Fibroblast of lung (primary cell): ENCODE measurements at places on chromosomes 5 and 9.

DNA sequence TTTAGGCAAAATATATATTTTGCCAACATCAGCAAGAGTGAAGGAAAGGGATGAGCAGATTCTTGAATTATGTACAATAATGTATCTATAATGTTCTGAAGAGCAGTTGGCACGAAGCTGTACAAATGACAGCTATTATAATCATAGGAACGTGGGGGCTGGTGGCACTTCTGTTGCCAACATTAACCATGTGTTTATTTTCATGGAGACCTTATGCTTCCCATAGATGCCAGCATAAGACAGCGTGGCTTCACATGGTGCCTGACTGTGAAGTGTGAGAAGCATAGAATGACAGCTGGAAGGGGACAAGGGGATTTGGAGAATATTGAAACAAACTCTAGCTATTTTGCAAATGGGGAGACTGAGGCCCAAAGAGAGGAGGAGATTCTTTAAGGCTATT is 52.6 kb upstream of the ATP10B start:
- no peak for DNase-seq

GRCh38 chr5:173707392-173707791 is 90.9 kb upstream of the BOD1 start:
- DNase-seq: peak; percentile 64

GRCh38 chr9:38026840-38027527 is 42.0 kb downstream of the SHB start:
- DNase-seq: no peak

DNA sequence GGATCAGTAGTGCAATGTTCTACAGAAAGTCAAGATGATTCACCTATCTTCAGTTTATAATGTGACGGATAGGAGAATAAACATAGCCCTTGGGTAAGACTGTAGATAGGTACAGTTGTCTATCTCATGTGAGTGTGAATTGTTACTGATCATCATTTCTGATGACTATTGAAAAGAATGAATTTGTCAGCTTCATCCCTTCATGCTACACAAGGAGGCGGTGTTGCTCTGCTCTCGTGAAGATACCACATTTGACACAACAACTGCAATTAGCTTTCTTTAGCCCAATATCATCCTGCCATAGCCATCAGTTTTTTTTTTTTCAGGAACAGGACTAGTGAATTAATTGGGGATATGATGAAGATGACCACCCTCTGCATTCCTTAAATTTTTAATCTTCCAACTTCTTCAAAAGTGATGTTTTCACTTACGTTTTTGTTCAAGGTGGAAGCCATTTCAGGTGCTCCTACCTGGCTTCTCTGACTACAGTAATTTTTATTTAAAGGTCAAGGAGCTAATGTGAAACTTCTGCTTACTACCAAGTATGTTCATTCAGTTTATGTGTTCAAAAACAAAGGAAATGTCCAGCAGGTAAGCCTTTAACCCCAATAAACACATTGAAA is 152.9 kb upstream of the MOCS2 start:
- DNase-seq: peak; percentile 39

DNA sequence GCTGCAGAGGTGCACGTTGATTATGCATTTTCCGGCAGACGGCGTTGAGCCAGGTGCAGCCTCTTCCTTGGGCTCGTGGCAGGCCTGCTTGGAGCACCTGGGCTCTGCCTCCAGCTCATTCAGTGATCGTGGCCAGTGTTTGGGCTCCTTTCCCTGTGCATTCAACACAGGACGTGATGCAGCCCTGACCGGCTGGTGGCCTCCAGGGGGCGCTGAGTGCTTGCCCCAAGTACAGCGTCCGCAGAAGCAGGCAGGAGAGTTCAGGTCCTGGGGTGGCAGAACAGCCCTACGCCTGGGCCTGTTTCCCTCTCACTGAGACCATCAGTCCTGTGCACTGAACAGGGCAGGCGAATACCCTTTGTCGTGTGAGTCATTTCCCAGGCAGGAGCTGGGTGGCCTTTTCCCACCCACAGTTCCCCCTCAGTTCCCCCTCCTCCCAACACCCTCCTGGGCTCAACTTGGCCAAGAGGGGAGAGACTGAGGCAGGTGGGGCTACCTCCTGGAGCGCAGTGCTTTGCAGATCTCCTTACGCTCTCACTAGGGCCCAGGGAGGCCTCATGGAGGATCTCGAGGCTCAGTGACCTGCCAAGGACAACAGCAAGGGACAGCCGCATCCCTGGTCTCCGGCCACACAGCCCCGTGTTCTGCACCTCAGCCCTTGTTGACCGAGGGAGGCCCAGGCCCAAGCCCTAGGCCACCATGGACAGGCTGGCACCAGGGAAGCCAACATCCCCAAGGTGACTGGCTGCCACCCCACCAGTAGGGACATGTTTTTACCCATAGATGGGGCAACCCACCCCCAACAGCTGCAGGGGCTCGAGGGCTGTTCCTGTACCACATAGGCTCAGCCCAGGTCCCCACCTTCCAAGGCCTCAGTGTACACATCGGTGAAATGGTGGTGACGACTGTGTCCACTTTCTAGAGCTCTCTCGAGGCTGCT is 52.9 kb downstream of the LRSAM1 start:
- DNase-seq: peak; percentile 85

DNA sequence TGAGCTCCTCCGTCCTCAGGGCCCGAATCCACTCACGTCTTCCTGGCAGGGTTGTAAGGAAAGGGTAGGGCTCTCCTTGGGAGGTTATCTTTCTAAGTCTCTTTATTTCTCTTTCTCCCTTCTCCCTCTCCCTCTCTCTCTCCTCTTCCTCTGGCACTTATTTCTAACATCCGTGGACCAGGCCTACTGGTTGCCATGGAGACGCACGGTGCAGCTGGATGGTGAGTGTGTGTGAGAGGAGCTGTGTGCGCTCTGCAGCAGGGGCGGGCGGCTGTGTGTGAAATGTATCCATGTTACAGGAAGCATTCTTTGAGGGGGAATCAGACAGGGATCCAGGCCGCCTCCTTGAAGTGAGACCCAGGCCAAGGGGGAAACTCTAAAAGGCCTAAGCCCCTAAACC is 32.2 kb downstream of the PCDH1 start:
- peak; percentile 68 for DNase-seq

GRCh38 chr5:43663916-43664315 is 60.9 kb downstream of the NNT start:
- DNase-seq: no peak

- no peak for DNase-seq
Observed at GRCh38 chr5:130992621-130993020, 172.4 kb downstream of the HINT1 start.

DNA sequence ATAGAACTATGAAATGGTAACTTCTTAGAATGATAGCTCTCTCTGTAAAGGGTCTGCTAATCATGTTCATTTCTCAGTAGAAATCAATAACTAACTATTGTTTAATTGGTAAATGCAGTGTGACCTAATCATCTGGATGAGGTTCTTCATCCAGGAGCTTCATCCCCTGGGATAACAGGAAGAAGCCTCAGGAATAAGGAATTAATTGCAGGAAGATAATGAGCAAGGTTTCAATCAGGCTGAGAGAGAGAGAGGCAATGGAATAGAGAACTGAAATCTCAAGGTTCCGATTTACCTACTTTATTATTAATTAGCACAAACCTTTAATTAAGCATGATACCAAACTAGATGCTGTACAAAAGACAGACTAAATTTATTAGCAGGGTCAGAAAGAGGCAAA is 499.7 kb downstream of the MAT2B start:
- DNase-seq: no peak

DNA sequence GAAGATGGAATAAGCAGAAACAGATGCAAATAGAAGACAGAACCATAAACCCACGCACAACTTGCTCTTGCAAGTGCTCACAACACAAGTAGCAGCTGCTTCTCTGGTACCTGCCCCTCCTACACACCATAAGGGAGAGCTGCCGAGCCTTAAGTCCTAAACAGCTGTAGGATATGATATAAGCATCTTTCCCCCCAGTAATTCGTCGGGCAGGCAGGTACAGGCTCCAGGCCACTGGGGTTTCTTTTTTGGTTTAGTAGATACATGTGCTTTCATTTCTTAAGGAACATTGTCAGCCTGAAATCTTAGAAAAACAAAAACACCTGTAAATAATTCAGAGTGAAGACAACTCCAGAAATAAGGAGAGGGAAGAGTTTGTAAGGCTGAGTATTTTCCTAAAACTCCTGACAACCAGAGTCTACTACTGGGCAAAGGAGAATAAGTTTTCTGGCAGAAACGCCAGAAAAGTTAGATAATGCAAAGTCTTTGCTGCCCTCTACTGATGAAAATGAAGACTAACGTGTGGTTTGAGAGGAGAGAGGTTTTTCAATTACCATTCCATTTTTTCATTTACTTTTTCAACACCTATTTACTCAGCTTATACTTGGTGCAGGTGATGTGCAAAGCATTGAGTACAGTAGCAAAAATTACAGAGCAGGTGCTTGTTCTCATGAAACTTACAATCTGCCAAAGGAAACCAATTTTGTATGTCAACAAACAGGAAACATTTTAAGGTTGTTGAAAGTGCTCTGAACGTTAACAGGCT is 20.1 kb upstream of the TCERG1 start:
- peak; percentile 61 for DNase-seq

DNA sequence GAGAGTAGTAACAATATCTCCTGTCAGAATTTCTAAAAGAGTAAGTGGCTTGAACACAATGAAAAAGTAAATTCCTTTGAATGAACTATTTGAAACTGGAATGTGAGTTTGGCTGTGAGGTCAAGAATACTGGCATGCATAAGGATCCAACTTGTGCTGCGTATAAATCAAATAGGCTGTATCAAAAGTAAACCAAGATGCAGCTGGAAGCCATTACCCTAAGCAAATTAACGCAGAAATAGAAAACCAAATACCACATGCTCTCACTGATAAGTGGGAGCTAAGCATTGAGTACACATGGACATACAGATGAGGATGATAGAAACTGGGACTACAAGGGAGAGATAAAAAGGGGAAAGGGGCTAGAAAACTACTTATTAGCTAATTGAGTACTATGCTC is 24.0 kb upstream of the SRFBP1 start:
- peak; percentile 66 for DNase-seq

- DNase-seq: peak; percentile 22
Observed at GRCh38 chr9:78213712-78214111, 22.2 kb upstream of the CEP78 start.

DNA sequence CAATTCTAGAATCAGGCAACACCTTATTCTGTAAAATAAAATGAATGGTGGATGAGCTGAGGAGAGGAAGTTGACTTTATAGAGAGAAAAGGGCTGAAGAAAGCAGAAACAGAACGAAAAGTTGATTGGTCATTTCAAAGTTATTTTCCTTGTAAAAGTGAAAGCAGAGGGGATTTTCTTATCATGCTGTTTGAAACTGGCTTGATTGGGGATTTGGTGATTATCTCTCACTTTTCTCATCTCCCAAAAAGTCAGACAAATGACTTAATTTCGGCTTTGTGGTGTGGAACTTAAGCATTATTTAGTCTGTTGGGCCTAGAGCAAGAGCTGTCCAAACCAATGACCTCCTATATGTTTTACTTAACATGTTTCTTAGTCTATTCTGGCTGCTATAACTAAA is 60.5 kb upstream of the ITGA2 start:
- no peak for DNase-seq

DNA sequence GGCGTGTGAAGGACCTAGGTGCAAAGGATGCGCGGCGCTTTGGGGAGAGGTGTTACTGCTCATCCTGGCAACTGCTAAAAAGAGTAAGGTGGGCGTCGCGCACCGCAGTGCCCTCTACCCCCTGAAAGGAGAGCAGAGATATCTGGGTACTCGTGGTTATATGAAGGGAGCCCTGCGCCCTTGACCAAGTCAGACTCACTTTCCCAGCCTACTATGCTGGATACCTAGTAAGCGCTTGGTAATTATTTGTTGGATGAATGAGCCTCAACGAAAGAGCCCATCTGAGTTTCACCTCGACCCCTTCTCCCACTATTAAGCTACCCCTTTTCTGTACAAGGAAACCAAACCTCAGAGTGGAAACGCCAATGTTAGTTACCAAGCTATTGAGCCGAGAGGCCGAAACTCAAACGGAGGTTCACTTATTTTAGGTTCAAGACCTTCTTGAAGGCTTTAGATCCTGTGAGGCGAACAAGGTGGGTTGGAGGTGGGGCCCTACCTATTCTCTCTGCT is 8.0 kb downstream of the LHX6 start:
- DNase-seq: no peak

DNA sequence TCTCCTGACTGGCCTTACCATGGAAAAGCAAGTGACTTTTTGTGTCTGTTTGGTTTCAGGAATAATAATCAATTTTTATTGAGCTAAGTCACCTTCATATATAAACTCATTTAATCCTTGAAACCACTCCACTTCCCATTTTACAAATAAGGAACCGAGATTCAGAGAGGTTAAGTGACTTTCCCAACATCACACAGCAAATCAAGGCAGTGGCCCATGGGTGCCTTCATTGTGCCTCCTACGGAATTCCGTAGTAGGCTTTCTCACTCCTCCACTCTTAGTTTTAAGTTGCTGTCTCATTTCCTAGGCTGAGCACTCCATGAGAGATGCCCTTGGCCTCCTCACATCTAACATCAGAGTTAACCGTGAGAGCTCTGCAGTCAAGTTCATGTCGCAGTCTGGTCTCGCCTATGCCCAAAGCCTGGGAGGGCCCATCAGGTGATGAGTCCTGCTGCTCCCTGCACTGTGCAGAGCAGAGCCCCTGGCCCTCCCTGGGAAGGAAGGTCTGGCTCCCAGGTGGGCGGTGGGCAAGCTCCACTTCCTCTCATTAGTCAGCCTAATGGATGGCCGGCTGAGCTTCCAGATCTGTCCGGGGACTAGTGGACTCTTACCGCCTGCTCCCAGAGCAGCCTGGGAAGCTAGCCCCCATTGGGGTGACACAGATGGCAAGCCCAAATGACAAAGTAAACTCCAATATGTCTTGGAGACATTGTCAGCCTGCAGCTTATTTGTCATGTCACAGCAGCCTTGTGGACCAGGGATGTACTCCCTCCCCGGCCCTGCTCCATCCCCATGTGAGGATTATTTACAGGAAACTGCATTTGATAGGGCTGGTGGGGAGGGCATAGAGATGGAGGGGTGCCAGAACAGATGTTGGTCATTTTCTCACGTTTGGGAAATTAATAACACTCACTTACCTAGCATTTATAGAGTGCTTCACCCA is 123.4 kb downstream of the MVB12B start:
- DNase-seq: no peak

DNA sequence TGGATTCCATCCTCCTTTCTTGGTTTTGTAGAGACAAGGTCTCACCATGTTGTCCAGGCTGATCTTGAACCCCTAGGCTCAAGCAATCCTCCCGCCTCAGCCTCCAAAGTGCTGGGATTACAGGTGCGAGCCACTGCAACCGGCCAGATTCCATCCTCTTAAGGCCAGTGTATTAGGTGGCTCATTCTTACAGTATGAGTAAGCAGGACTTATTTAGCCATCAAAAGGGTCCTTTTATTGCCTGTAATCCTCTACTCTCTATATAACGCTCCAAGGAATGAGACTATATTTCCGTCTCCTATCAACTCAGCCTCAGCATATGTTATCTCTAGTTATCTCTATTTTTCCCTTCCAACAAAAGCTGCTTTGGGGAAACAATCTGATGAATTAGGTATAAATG is 3.0 kb upstream of the ERBIN start:
- no peak for DNase-seq

GRCh38 chr9:95175523-95175922 is 142.0 kb downstream of the FANCC start:
- DNase-seq: no peak

GRCh38 chr5:1332461-1333001 is 12.4 kb downstream of the CLPTM1L start:
- no peak for DNase-seq

GRCh38 chr5:146560205-146560812 is 44.3 kb upstream of the GPR151 start:
- peak; percentile 81 for DNase-seq

- peak; percentile 98 for DNase-seq
Observed at GRCh38 chr9:69898714-69899209, 78.1 kb downstream of the CFAP95 start.
